Lung (tissue), 17 donors: ENCODE measurements at places on chromosomes 12 and 14. TPM values are rescaled to one million over a fixed set of nuclear protein-coding genes. Genes with fewer than 3 reads are reported as not detected.
A peak's percentile ranks its signal among the peaks of the same experiment; 100 is the strongest.

ASIC1 gene
- 2.0 TPM for total RNA-seq

DNA sequence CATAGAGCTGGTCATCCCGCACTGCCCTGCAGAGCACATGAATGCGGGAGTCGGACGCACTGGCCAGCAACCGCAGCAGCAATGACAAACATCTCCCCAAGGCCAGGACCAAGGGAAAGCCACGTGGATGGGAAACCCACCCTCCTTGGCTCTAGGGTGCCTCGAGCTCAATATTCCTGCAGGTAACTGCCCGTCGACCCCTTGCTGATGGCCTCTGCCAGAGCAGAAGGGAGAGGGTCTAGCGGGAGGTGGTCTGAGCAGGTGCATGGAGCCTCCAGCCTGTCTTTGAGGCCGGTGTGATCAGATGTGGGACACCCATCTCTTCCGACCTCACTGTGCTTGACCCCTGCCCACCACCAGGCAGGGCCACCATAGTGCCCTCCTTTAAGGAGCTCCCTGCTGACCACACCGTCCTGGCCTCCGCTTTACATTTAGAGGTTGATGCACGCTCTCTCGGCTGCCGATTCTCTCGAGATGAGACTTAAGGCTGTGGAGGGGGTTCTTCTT lies 89.7 kb downstream of the PIWIL1 start:
- H3K4me3 ChIP-seq = no peak overlapping the region
- no peaks in the 10 kb centered on the region for H3K36me3 ChIP-seq
- H3K4me1 ChIP-seq = no peaks in the 10 kb centered on the region

DNA sequence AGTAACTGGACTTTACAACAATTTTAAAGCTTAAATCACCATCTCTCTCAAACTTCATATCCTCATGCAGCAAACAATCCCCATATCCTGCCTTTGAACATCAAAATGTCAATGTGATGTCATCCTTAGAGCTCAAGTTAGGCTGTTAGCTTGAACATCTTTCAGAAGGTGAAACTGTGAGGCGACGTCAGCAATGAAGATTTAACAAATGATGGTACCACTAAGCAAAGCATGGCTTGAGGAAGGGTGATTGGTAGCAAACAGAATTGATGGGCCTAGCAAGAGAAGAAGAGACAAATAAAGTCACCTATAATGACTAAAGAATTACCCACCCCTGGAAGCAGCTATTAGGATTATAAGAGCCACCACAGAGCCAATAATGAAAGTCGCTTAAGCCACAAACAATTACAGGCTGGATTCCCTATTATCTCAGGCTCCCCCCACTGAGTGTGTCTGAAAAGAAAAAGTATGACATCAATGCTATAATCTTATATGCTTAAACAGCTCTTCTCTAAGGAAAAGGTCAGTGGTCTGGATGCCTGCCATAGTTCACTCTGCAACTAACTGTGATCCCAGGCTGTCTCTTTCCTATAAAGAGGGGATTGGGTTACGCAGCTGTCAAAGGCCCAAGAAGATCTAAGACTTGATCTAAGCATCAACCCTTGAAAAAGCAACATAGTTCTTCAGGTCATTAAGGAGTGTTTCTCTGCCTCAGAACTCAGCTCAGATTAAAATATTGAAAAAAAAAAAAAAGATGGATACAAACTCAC lies 18.1 kb downstream of the EGLN3 start:
- H3K27ac ChIP-seq = no peak overlapping the region
- peak; percentile 62 for DNase-seq
- no peaks in the 10 kb centered on the region for H3K27me3 ChIP-seq
- no peaks in the 10 kb centered on the region for H3K36me3 ChIP-seq

DNA sequence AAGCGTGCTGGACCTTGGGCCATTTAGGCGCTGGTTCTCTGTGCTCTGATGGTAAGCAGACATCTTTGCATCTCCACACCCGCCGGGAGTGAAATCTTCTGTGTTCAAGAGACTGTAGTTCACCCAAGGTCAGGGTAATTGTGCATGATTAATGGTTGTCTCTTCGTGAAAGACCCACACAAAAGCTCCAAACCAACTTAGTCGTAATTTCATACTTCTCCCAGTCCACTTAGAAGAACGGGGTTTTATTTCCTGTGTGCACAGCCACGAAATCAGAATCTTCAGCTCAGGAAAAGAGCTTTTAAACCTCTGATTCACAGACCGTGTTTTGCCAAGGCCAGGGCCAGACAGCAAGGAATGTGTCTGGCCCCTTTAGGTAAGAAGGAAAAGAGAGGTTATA lies 640.9 kb downstream of the MED13L start:
- no peak overlapping the region for H3K27ac ChIP-seq
- H3K36me3 ChIP-seq = no peaks in the 10 kb centered on the region
- no peaks in the 10 kb centered on the region for H3K27me3 ChIP-seq
- no peak overlapping the region for H3K4me3 ChIP-seq

- DNase-seq = no peak
- H3K36me3 ChIP-seq = no peaks in the 10 kb centered on the region
- H3K27ac ChIP-seq = no peak overlapping the region
- H3K4me1 ChIP-seq = no peaks in the 10 kb centered on the region
- no peak overlapping the region for H3K4me3 ChIP-seq
Observed at GRCh38 chr14:97824218-97824617, 1027.0 kb downstream of the VRK1 start.

DNA sequence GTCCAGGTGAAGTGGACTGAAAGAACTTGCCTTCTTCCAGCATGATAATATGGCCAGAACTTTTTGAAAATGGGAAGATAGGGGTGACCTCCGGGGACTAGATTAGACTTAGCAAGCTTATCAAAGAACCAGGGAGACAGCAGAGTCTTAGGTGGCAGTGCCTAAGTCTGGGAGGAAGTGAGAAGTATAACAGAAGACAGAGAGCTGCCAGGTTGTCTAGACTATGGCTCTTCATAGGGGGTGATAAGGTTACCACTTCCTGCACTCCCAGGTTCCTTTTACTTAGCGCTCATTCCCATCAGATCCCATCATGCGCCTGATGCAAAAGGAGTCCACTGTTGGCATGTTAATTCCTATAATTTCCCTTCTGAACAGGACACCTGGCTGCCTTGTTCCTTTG lies 69.9 kb downstream of the PLXNC1 start:
- no peaks in the 10 kb centered on the region for H3K27me3 ChIP-seq
- no peak for DNase-seq
- no peak overlapping the region for H3K27ac ChIP-seq
- no peak overlapping the region for H3K4me3 ChIP-seq

DNA sequence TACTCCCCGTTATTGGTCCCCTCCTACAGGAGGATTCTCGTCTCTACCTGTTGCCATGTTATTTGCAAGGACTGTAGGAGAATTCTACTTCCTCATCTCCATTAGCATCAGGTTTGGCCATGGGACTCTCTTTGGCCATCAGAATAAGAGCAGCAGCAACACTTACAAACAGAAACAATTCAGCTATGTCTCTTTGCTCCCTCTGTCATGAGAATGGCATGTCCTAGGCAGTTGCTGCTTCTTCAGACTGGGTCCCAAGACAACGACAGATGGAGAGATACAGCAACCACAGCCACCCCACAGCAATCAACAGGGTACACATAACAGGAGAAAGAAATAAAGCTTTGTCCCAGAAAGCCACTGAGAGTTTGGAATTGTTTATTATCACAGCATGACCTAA lies 19.7 kb downstream of the SLC41A2 start:
- H3K4me1 ChIP-seq = no peaks in the 10 kb centered on the region
- no peak overlapping the region for H3K27ac ChIP-seq
- peaks cover 2% of the 10 kb centered on the region for H3K27me3 ChIP-seq
- H3K36me3 ChIP-seq = no peaks in the 10 kb centered on the region
- DNase-seq = no peak

DNA sequence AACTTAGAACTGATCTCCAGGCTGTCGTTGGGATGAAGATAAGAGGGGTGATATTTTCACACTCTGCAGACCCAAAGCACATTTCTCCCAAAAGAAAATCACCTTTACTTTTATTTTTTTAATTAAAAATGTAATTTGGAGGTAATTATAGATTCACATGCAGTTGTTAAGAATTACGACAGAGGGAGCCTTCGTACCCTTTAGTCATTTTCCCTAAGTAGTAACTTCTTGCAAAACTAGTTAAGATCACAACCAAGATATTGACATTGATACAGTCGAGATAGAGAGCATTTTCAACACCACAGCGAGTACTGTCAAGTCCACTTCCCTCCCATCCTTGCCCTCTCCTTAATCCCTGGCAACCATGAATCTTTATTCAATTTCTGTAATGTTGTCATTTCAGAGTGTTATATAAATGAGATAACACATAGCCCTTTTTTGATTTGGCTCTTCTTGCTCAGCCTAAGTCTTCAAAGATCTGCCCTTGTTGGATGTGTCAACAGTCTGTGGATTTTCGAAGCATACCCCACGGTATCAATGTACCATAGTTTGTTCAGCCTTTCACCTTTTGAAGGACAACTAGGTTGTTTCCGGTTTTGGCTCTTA lies 39.6 kb downstream of the DNAH10 start:
- no peaks in the 10 kb centered on the region for H3K4me1 ChIP-seq
- H3K27me3 ChIP-seq = no peaks in the 10 kb centered on the region
- no peaks in the 10 kb centered on the region for H3K36me3 ChIP-seq

DNA sequence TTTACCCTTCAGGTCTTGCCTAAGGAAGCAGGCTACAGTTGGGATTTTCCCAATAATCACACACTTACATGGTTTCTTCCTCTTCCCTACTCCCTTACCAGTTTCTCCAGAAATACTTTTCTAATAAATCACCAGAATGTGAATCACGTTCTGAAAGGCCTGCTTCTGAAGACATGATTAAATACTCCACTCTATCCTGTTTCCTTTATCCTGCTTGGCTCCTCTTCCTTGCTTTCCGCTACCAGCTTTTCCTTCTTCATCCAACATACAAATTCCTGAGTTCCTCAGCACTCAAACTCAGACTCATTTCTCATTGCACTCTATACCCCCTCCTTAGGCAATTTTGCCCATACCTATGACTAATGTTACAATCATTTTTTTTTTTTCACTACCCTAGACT lies 118.3 kb downstream of the MGAT4C start:
- H3K4me3 ChIP-seq = no peak overlapping the region
- no peaks in the 10 kb centered on the region for H3K4me1 ChIP-seq
- DNase-seq = no peak
- H3K36me3 ChIP-seq = no peaks in the 10 kb centered on the region
